ENCODE measurements at places on chromosomes 5 and 9.

DNA sequence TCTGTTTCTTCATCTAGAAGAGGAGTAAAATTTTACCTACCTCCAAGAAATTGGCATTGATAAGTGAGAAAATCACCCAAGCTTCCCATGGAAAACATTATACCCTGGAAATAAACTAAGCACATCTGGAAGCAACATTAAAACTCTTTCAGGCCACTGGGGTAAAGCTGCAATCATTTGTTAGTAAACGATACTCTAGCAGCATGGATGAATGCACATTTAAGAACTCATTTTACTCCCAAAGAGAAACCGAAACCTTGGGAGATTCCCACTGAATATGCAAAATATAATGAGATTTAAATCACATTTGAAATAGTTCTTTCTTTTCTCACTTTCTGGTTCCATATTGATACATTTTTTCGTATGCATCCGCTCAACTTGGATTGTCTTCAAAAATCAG lies 467.5 kb downstream of the EFNA5 start:
- no peak for DNase-seq

GRCh38 chr9:89992326-89993198 lies 387.8 kb downstream of the GADD45G start:
- DNase-seq = no peak

DNA sequence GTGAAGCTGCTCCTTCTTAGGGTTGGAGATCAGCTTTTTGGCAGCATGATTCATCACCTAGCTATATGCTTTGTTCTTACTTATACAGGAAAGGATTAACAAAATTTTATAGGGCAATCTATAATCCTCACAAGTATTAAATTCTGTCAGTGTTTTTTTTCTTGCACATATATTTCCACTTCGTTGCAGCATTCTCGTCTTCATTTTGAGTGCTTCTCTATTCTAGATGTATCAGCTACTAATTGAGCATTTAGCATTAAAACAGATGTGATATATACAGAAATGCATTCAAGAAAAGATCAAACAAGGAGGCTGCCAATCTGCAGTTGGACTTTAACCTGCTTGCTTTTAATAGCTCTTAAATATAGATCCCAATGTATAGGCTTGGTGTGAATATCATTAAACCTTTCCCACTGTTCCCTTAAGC lies 3.6 kb upstream of the CTXN3 start:
- no peak for DNase-seq

DNA sequence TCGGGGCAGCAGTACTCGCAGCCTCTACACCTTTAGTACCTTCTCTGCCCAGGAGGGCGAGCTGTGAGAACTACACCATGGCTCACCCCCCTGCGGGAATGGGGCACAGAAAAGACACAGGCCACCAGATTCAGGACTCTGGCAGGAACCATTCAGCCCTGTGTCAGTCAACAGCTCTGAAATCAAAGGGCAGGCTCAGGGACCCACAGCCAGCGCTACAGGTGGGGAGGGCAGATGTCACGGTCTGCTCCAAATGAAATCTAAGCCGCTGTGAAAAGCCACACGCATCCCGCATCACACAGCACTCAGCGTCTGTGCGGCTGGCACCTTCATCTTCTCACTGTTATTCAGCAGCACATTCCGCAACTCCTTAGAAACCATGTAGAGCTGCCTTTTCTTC lies 27.9 kb downstream of the NSUN2 start:
- DNase-seq = no peak

- no peak for DNase-seq
Measured at GRCh38 chr9:94822273-94822672, 95.8 kb downstream of the AOPEP start.

GRCh38 chr9:81416476-81417298 lies 272.7 kb downstream of the TLE1 start:
- peak; percentile 18 for DNase-seq

DNA sequence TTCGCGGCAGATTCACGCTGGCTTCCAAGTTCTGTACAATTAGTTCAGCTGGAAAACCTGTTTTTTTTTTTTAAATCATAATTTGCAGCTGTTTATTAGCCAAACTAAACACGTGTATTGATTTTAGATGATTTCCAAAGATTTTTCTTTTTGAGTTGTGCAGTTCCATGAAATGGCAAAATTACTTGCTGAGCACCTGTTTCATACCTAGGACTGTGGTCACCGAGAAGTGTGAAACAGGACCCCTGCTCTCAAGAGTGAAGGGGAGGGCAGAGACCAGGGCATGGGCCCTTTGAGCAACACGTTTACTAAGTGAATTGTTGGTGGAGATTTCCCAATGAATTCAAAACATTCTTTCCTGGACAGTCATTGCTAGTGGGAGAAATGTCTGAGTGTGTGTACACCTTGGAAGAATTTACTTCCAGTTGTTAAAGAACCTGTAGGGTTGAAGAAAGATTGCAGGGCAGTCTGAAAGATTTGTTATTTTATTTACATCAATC lies 688 bp downstream of the SNX24 start:
- no peak for DNase-seq

Data from right lung (tissue), 10 donors.